ENCODE measurements at places on chromosomes 1 and 21.

DNA sequence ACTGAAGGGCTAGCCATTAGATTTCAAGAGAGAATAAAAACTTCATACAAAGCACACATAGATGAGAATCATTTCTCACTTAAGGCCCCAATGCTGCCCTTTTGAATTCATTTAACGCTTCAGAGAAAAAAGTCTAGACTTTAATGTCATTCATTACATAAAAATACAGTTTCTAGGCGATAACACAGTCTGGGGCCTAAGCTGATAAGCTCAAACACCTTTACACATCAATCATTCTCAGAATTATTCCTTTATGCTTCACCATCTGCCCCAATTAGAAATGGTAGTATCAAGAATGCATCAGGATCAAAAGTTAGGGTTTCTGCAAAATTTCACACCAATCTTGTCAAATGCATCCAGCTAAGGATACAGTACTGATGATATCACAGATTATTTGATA, 100.1 kb upstream of the HP1BP3 start:
- no peak for DNase-seq

DNA sequence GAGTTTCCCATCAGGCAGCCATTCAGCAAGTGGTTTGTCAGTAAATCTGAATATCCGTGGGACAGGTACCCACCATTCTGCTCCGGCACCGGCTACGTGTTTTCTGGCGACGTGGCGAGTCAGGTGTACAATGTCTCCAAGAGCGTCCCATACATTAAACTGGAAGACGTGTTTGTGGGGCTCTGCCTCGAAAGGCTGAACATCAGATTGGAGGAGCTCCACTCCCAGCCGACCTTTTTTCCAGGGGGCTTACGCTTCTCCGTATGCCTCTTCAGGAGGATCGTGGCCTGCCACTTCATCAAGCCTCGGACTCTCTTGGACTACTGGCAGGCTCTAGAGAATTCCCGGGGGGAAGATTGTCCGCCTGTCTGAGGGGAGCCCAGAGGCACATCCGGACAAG, 48.4 kb downstream of the B3GALT5 start:
- DNase-seq, result no peak

DNA sequence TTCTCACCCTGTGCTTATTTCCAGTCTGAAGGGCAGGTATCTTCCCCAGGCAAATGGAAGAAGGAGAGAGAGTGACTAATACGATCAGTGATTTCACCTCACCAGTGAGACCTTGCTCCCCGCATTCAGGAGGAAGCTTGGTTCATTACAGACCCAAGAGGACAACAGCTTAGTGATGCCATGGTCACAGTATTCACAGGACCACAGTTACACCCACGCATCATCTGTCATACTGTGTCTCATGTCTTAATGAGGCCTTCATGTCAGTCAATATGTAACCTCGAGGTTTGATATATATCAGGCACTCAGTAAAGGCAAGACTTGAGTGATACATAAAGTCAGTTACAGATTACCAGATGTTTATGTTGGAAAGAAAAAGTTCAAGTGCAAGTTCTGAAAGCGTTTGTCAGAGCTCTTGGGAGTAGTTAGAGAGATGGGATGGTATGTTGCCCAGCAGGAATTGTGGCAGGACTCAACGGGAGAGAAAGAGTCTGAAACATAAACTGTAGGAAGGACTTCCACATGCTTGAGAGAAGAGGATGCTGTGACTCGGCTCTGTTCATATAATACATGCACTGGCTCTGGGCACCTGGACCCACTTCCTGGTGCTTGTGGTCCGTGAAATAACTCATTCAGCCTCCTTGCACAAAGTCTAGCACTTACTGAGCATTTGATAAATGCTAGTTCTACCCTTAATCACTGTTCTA, 33.3 kb downstream of the GNPAT start:
- DNase-seq, result no peak

- DNase-seq, result no peak
Measured at GRCh38 chr1:87132284-87132870, 196.3 kb upstream of the LMO4 start.

DNA sequence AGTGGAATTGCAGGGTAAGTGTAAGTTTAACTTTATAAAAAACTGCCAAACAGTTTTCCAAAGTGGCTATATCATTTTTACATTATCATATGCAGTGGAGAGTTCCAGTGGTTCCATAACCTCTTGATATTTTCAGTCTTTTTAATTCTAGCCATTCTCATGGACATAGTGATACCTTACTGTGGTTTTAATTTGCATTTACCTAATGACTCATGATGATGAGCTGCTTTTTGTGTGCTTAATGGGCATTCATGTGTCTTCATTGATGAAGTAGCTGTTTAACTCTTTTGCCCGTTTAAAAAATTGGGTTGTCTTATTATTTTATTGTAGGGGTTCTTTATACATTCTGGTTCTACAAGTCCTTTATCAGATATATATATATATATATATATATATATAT, 29.4 kb downstream of the SNX27 start:
- no peak for DNase-seq

GRCh38 chr1:2542246-2542915, 12.3 kb upstream of the HES5 start:
- DNase-seq, result no peak

GRCh38 chr1:233242827-233243483, 52.6 kb downstream of the PCNX2 start:
- DNase-seq, result peak; percentile 70

GRCh38 chr21:31983554-31983953, 110.7 kb downstream of the HUNK start:
- no peak for DNase-seq

- peak; percentile 94 for DNase-seq
Measured at GRCh38 chr1:209411491-209411929, 172.0 kb upstream of the CAMK1G start.

DNA sequence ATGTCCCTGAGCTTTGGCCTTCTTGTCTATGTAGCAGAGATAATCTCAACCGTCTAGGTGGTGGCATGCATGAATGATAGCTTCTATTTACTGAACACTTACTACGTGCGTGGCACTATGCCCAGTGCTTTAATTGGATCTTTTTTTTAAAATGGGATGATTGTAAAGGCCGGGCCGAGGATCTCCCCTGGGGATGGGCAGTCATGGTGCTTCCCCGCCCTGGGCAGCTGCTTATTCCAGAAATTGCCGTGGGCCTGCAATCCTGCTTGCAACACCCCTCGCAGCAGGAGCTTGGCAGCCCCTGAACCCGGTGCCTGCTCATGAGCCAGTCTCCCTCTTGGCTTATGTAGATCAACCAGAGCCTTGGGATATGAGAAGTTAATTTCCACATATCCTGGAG, 360.7 kb downstream of the CAMTA1 start:
- DNase-seq, result no peak

GRCh38 chr21:36527317-36527716, 47.4 kb upstream of the CLDN14 start:
- no peak for DNase-seq

- DNase-seq, result no peak
Measured at GRCh38 chr1:1114431-1114830, 1.5 kb downstream of the C1orf159 start.

DNA sequence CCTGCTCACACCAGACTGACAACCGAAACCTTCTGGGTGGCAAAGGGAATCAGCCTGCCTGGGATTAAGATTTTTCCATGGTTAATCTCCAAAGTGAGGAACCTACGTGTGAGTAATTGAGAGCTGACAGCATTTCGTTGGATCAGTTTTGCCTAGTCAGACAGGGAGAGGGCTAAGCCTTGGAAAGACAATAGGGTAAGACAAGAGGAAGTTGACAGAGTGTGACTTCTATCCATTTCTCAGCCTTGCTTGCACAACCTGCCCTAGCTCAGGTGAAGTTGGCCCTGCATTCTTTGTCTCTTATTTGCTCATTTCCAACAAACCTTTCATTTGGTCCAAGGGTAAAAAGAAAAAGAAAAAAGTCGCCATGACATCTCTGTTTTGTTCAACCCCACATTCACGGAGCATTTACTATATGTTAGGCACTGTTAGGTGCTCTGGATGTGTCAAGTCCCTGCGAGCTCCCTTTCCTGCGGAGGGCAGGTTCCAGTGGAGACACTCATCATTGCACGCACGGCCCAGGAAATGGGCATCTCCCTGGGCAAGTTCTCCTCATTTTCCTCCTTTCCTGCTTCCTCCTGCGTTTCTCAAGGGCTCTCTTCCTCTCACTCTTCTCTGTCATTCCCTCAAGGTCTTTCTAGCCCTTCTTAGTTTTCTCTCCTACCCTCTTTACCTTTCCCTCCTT, 23.3 kb downstream of the KIRREL1 start:
- DNase-seq, result no peak

- no peak for DNase-seq
Measured at GRCh38 chr21:31181082-31181750, 142.9 kb upstream of the KRTAP19-8 start.

GRCh38 chr1:87058343-87058649, 143.9 kb downstream of the HS2ST1 start:
- no peak for DNase-seq

GRCh38 chr21:31483146-31483545, 139.1 kb upstream of the TIAM1 start:
- no peak for DNase-seq

- no peak for DNase-seq
Measured at GRCh38 chr1:245404527-245404926, 249.7 kb downstream of the KIF26B start.

- no peak for DNase-seq
Measured at GRCh38 chr1:10675813-10676212, 120.6 kb downstream of the CASZ1 start.

DNA sequence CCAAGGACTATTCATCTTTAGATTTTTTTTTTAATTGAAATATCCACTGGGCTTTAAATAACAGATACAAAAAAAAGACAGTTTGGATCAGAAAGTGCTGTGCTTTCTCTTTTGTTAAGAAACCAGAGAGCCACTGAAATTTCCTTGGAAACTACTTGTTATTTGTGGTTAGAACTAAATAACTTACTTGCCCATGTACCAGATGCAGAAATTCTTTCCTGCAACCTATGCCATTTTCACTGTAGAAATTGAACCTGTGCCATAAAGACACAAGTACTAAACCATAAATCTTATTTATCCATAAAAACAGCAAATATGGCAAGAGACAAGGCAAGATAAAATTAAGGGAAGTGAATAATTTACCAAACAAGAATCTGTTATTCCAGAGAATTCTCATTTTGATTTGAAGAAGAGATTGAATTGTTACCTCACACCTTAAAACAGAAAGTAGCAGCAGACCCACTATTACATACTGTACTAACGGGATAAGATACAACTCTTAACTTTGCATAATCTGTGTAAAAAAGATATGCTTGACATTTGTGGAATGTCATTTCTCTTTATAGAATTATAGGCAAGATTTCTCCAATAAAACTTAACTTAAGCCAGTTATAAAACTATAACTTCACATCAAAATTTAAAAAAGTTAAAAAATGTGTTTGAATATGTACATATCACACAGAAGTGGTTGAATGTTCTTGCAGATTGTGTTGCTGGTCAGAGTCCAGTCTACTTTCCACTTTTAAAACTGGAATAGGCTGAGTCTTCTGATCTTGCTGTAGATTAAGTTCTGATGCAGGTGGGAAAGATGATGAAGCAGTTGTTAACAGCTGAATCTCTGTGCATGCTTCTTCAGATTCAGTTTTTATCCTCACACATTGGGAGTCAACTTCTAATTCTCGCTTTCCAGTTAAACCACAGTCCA, 6.3 kb upstream of the PHTF1 start:
- no peak for DNase-seq

- DNase-seq, result no peak
Measured at GRCh38 chr1:213828867-213829266, 158.9 kb upstream of the PROX1 start.

- DNase-seq, result no peak
Measured at GRCh38 chr1:27928216-27928954, 6.4 kb upstream of the SMPDL3B start.

DNA sequence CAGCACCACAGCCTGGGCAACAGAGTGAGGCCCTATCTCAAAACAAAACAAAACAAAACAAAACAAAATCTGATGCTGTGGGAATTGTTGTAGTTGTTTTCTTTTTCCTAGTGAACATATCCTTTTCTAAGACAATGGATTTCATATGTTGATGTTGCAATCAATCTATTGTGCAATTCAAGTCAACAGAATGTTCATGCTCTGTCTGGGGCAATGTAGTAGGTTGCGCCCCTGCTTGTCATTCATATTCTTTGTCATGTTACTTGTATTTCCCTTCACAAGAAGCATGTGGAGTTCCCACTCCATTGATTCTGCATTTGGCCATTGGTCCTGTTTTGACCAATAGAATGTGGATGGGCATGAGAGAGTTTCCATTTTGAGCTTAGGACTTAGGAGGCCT, 223.9 kb downstream of the DUSP10 start:
- DNase-seq, result peak; percentile 74

DNA sequence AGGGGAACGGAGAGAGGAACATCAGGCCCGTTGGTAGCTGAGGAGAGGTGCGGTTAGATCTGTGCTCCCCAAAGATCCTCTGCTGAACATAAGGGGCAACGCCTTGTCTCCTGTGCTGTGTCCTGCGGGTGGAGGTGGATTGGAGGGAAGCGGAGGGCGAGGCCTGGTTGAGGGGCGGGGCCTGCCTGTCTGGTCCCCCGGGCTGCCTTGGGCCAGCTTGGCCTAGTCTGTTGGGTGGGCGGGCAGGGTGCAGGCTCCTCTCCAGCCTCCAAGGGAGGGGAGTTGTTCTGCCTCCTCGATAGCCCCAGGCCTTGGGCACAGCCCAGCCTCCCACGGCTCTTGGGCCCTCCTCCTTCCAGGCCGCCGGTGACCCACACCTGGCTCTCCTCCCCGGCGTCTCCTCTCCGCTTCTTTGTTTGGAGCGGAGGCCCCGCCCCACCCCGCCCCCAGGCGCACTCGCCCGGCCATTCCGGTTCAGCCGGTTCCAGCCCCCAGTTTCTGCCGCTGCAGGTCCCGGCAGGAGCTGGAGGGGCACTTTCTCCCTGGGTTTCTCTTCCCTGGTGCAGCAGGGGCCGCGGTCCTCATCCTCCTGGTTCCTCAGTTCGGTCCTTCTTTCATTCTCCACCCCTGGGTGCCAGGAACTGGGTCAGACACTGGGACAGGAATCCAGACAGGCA, 19.4 kb downstream of the PTPRF start:
- no peak for DNase-seq

GRCh38 chr1:185044387-185044786, 971 bp upstream of the RNF2 start:
- DNase-seq, result no peak

DNA sequence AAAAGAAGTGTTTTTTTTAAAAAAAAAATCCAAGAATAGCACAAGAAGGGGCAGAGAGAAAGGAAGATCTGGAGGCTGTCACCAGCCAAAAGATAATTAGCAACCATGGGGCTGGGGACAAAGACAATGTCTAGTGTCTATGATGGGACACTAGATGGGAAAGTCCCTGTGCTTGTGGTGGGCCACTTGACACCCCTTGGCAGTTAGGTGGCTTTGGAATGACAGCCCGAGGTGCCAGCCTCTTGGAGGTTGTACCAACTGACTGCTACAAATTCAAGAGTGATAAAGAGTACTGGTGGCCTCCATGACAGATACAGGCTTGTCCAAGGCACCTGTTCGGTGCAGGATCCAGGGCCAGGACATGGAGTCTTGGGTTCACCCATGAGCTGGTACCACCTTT, 21.6 kb downstream of the ATP2B4 start:
- no peak for DNase-seq

DNA sequence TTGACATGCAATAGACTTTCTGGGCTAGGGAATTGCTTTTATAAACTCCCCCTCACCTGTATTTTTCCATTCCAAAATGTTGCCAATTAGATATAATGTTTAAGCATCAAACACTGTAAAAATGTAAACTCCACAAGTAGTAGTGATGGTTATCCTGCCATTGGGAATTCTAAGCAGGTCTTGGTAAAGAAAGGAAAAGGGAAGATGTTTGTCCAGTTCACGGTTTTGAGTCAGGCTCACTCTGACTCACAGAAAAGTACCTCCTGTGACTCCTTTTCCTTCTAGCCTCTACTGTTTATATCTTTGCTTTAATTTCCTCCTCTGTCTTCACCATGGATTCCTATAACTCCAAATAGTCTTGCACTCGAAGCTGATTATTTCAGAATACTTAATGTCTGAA, 19.0 kb upstream of the PTPN14 start:
- DNase-seq, result no peak
